ENCODE measurements at places on chromosomes 4 and X.

GRCh38 chr4:57122959-57123358 is 12.8 kb upstream of the IGFBP7 start:
- DNase-seq = no peak

DNA sequence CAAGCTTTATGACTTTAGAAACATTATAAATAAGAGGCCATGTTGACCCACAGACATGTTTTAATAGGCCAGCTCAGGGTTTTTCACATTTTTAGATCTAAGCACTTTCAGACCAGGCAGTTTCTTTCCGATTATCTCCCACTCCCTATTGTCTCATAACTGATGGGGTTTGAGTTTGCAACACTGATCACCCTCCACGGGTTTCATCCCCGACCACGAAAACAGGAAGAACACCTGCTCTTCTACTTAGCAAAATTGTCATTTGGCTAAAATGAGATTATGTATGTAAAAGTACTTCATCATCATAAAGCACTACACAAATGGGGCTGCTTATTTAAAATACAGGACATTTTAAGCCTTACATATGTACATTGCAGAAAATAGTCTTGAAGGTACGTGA is 407.9 kb downstream of the HNRNPD start:
- no peak for DNase-seq

DNA sequence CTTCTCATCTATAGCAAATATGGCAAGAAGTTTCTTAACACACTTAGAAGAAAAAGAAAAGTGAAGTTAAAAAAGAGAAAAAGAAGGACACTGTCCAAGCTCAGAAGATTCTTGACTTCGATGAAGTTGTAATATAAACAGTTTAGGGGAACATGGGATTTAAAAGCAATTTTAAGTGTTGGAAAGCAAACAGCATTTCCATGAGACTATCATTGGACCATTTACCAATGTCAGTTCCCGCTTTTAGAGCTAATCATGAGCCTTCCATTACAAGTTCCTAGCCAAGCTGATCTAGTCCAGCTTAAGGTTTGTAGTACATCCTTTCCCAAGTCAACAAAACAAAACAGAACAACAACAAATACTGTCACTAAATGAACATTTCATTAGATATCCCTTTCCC is 45.1 kb upstream of the FGF2 start:
- DNase-seq = no peak

GRCh38 chr4:165872461-165873297 is at the start of gene TLL1:
TLL1 (plus strand) TSS chr4:165873237; CDS start chr4:165873905, 668 bp downstream.
- no peak for DNase-seq

DNA sequence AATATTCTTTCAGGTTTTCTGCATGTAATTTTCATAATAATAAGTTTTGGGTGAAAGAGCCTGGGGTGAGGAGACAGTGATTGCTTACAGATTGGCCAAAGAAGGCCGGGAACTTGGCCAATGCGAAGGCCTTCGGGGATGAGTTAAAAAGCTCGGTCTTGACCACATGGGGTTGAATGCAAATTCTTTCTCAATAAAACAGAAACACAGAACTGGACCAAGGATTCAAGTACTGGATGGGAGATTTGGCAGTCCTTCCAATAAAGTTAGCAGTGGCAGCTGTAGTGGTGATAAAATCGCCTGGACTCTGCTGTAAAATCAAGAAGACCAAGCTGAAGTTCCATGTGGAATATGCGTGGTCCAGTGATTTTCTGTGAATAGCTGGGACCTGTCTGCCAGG is 282.2 kb upstream of the KLF3 start:
- DNase-seq = no peak

DNA sequence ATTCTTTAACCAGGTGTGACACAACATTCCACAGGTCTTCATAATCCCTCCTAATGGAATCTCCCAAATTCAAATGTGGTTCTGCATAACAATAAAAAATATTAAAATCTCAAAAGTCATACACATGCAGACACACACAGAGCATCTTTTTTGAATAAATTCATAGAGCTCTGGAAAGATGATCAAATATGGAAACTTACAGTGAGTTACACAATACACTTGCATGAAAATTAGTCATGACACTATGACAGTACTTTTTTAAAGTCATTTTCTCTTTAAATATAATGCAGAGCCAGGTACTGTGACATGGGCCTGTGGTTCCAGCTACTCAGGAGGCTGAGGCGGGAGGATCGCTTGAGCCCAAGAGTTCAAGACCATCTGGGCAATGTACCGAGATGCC is 38.9 kb downstream of the DDX60L start:
- DNase-seq = no peak

- no peak for DNase-seq
These were observed 15.4 kb downstream of the BBS12 start for GRCh38 chr4:122747883-122748282.

- DNase-seq = peak; percentile 7
These were observed 1.7 kb upstream of the UBA1 start for GRCh38 chrX:47191806-47192401.

- DNase-seq = no peak
These were observed 94.6 kb upstream of the WDR44 start for GRCh38 chrX:118251271-118251670.

All from hematopoietic multipotent progenitor cell treated with erythropoietin and hydrocortisone succinate and interleukin-3 and kit ligand, for 6 days (in vitro differentiated cells).